ENCODE measurements at places on chromosomes 6 and 20. TPM values are rescaled to one million over a fixed set of nuclear protein-coding genes. Genes with fewer than 3 reads are reported as not detected.

GRCh38 chr6:21504790-21505189 is 88.8 kb upstream of the SOX4 start:
- DNase-seq, result no peak

DNA sequence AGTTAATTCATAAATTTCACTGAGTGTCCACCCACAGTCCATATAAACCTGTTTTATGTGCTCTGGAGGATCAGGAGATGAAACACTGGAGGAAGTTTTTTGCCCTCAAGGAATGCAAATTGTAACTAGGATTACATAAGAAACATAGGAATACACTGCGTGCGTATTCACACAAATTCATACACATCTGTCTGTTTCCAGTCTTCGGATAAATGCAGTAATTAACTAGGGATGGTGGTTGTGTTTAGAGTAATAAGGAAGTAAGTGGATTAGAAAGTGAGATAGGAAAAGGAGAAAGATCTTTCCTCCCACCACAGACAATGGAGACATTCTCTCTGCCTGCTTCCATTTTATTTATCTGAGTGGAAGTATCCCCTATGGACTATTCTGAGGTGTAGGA is 35.7 kb upstream of the POPDC3 start:
- no peak for DNase-seq

DNA sequence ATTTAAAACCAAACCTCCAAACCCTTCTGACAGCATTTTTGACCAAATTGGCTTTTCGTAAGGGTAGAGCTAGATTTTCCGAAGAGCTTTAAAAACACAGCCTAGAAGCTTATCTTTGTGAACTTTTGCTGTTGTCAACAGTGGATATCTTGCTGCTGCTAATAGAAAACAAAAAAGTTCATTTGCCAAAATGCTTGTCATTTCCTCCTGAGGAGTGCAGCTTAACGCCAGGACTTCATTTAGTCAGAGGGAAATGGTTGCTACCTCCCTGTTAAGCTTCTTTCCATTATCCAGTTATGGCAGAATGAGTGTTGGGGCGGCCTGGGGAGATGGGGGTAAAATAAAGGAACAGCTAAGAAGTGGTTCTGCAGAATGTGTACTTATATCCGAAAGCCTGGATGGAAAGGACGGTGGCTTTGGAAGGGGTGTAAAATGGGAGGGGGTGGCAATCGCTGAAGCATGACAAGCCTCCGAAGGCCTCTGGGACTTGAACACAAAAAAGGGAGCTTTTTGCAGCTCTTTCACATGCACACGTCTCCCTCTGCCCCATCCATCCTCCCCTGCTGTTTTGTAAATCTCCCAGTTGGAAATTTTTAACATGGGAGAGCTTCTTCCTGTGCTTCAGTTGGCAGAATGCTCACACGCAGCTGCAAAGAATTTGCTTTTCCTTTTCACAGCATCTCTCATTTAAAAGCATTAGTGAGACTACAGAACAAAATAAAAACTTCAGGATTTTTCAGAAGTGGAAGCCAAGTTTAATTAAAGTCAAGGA is 22.5 kb downstream of the JARID2 start:
- DNase-seq, result no peak

The DYNLT2 gene
- total RNA-seq, result 0.71 TPM

Data from mesenteric fat pad (tissue), 1 donor.